ENCODE measurements at places on chromosomes 5 and 9.

GRCh38 chr9:110936719-110937452, 101.4 kb downstream of the LPAR1 start:
- DNase-seq = no peak

- no peak for DNase-seq
Measured at GRCh38 chr9:93154293-93154903, 20.3 kb upstream of the NINJ1 start.

DNA sequence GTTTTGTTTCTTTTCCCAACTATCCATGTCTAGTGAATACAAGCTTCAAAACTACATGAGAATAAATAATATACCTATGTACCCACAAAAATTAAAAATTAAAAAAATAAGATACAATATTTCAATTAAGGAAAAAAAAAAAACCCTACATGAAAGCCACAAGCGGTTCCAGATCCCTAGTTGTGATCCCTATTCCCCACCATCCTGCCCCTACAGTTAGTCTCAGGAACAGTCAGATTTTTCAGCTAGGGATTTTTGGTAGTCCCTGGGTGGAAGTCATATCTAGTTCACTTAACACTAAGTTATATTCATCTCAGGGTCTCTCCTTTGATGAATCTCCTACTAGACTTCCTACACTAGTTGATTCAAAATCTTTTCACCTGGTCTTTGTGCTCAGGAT, 18.5 kb upstream of the PCDHB1 start:
- DNase-seq = no peak

DNA sequence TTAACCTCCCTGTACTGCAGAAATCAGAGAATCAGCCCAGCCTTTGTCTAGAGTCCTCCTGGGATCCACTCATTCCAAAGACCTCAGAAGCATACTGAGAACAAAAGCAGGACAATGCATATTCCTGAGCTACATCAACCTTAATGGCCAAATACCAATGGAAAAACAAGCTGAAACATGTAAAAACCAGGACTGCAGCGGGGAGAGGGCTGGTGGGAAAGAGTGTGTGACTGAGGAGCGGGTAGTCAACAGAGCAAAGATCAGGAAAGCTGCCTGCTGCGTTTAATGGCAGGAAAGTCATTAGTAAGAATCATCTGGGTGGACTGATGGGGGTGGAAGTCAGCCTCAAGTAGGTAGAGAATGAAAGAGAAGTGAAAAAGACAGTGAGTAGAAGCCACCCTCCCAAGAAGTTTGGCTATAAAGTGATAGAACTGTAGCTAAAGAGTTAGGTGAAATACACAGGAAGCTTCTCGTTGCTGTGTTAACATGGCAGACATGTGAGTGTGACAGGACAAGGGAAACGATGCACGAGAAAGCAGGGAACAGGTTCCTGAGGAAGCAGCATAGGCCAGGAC, 88.1 kb downstream of the OTULIN start:
- no peak for DNase-seq

DNA sequence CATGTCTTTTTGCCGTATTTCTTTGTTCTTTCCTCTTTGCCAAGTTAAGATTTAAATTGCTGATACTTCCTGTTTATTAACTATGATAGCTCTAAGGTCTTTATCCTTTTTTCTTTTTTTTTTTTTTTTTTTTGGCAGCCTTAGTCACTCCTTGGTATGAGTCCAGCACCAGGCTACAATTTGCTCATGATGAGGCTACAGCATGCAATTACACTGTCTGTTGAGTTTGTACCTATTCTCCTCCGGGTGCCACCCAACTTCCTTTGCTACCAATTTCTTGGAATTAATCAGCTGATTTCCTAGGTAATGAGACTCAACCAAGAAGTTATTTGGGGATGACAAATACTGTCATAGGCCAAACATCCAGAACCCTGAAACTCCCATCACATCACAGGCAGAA, 25.5 kb downstream of the ACTL7B start:
- no peak for DNase-seq

- DNase-seq = no peak
Measured at GRCh38 chr5:30267026-30267425, 926.5 kb upstream of the CDH6 start.

- DNase-seq = no peak
Measured at GRCh38 chr5:175202463-175203068, 241.4 kb downstream of the DRD1 start.

GRCh38 chr9:131812116-131812790, 72.4 kb upstream of the RAPGEF1 start:
- DNase-seq = no peak

GRCh38 chr5:3601911-3602782, 6.5 kb downstream of the IRX1 start:
- no peak for DNase-seq

GRCh38 chr9:104868687-104869404, 59.1 kb downstream of the ABCA1 start:
- DNase-seq = peak; percentile 40

DNA sequence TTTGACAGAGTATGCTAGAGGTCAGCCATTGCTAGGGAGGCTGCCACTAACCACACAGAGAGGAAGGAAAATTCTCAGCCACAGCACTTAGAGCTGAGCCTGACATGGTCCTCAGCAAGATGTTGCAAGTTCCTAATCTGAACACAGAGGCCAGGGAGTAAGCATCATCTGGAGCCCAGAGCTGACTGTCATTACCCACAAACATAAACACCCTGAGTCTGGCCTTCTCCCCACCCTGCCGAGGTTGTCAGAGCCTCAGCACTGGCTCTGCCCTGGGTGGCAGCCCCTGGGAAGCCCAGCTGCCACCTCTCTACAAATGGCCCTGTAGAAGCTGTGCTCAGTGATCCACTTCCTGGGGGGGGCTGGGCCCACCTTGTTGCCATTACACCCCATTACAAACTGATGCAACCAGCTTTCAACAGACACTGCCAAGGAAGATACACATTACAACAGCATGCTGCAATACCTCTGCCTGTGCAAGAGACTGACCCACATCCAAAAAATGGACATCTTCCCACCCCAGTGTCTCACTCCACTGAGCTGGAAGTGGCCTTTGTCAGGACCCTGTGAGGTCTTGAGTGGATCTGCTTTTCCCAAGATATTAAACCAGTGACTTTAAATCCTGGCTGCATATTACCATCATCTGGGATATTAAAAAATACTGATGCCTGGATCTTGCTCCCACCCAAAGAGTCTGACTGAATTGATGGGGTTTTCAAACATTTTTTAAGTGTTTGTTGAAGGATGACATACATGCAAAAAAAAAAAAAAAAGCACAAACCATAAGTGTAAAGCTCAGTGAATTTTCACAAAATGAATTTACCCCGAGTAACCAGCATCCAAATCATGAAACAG, 33.0 kb downstream of the IRF1 start:
- no peak for DNase-seq

DNA sequence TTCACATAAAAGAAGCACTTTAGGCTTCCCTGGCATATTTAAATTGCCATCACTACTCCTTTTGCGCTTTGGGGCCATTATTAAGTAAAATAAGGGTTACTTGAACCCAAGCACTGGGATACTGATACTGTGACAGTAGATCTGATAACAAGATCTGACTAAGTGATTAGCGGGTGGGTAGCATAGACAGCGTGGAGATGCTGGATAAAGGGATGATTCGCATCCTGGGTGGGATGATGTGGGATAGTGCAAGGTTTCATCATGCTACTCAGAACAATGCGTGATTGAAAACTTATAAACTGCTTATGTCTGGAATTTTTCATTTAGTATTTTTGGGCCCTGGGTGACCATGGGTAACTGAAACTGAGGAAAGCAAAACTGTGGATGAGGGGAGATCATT, 75.1 kb downstream of the PTTG1 start:
- DNase-seq = no peak

DNA sequence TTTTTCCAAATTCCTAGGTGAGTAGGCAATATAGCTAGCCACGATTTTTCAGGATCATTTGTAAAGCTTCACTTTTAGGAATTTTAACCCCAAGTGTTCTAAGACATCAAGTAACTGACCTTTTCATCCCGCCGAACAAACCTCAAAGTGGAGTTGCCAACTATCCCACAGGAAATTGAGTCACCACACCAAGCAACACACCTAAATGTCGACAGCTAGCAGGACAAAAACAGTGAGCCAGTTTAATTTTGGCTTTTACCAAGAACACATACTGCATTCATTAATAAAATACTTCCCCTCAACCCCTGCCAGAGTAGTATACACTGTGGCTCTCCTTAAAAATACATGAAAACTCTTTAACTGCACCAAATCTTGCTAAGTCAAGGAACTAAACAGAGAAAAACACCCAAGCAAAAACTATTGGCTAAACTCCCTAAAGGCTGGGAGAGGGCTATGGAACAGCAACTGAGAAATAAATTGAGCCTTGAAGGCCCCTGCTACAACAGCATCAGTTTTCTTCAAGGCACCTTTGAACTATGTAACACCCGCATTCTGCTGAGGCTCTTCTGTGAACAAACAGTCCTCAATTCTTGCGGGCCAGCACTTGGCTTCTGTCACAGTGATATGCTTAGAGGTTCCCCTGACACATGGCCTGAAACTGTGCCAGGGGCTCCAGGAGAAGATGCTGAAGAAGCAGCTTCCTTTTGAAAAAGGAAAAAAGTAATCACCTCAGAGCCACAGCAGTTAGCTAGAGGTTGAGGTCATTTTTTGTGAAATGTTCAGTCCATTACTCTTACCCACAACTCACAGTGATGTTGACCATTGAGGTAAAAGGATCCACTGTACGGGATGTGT, 459.6 kb downstream of the RAB3C start:
- DNase-seq = no peak

GRCh38 chr9:135259273-135259672, 171.8 kb downstream of the OLFM1 start:
- no peak for DNase-seq

DNA sequence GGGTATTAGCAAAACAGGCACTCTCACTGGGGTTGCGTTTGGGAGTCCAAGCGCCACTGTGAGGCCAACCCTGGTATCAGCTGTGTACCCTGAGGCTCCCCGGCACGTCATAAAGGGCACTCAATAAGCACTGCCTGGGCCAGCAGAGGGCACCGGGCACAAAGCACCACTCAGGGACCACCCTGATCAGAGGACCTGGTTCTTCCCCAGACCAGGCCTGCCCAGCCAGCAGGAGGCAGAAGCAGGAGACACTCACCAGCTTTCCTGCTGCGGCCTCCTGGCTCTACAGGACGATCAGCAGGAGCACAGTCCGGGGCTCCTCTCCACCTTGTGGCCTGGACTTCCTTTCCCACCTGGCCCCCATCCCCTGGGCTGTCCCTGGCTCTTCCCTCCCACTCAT, 12.6 kb downstream of the MGAT1 start:
- DNase-seq = peak; percentile 29

- no peak for DNase-seq
Measured at GRCh38 chr5:87185838-87186237, 81.8 kb upstream of the RASA1 start.

GRCh38 chr9:81851340-81851739, 76.9 kb upstream of the SPATA31D4 start:
- no peak for DNase-seq

DNA sequence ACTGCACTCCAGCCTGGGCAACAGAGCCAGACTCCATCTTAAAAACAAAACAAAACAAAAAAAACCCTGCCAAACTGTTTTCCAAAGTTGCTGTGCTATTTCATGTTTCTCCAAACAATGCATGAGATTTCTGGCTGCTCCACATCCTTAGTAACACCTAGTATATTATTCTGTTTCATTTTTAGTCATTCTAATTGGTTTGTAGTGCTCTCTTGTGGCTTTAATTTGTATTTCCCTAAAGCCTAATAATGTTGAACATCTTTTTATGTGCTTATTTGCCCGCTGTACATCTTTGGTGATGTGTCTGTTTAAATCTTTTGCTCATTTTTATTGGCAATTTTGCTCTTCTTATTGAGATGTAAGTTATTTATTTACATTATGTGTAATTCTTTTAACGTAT, 18.4 kb upstream of the TTC1 start:
- no peak for DNase-seq

GRCh38 chr9:35611230-35611797, 6.3 kb downstream of the TESK1 start:
- DNase-seq = peak; percentile 46

DNA sequence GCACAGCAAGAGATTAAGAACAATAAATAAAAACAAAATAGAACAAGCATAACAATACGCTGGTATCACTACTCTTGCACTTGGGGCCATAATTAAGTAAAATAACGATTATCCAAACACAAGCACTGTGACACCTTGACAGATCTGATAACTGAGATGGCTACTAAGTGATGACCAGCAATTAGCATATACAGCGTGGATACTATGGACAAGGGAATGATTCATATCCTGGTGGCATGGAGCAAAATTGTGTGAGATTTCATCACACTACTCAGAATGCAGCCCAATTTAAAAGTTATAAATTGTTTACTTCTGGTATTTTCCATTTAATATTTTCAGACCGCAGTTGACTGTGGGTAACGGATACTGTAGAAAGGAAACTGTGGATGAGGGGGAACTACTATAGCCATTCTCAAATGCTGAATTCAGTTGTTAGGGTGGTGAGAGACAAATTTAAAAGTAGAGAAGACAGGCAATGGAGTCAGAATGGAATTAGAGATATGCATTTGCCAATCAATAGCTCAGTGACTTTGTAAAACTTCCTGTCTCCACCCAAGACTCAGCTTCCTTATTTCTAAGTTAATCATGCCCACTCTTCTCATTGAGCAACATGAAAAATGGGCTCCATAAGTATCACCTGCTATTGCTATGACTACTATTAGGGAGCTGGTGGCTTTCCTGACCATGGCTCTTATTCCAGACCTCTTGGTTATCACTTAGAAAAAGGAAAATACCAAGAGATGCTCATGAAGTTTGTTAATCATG, 300.8 kb downstream of the TRIM32 start:
- DNase-seq = no peak

- DNase-seq = no peak
Measured at GRCh38 chr5:163456029-163456589, 3.8 kb downstream of the NUDCD2 start.

- DNase-seq = no peak
Measured at GRCh38 chr9:84542554-84542953, 127.0 kb upstream of the NTRK2 start.

- DNase-seq = no peak
Measured at GRCh38 chr9:72467766-72468738, 53.4 kb upstream of the TMC1 start.

DNA sequence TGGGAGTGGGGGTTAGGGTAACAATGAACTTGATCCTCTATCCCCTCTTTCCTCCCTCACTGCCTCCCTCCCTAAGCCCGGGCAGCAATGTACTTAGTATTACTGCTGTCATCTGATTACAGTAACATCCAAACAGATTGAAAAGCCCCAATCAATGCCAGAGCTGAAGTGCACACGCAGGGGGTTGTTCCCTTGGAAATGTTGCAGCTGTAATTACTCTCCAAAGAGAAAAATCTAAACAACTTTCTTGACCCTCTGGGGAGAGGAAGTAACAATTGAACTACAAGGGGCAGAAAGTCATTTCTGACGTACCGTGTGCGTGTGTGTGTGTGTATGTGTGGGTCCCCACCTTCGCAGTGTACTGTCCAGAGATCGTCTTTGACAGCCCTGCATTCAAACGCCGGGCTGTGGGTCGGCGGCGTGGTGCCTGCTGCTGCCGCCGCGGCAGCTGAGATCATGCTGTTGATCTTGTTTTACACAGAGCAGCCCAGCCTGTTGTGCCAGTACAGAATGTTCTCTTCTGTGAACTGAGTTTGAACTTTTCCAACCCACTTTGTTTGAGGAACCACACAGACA, 66.0 kb upstream of the KLF9 start:
- DNase-seq = no peak
